ENCODE measurements at places on chromosomes 11 and 22. TPM values are rescaled to one million over a fixed set of nuclear protein-coding genes. Genes with fewer than 3 reads are reported as not detected.

The LRRC51 gene
- total RNA-seq = 10.8 TPM

The OSM gene
- 0.79 TPM for total RNA-seq

GRCh38 chr11:57624864-57625263 is 24.8 kb downstream of the YPEL4 start:
- no peak for DNase-seq

- DNase-seq = peak; percentile 75
Observed at GRCh38 chr22:45218976-45219375, 21.7 kb downstream of the KIAA0930 start.

- no peak for DNase-seq
Observed at GRCh38 chr11:26708736-26709456, 13.0 kb downstream of the SLC5A12 start.

DNA sequence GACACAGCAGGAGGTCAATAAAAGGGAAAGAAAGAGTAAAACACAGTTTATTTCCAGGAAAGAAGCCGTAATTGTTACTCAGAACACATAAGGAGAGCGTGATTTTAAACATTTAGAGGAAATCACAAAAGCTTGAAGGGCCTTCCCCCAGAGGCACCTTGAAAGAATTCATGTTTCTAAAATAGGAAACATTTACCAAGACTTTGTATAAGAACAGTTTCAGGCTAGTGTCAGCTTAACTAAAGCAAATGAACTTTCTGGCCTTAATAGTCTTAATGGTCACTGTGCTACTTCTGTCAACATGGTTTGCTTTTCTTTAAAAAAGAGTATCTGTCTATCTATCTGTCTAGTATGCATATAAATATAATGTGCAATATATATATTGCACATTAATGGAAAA is 208.8 kb downstream of the CNTN5 start:
- DNase-seq = no peak

The SYCE3 gene
- not detected for total RNA-seq

GRCh38 chr11:128291007-128291406 is 296.4 kb downstream of the ETS1 start:
- DNase-seq = peak; percentile 18

The RAB3IL1 gene
- not detected for total RNA-seq

DNA sequence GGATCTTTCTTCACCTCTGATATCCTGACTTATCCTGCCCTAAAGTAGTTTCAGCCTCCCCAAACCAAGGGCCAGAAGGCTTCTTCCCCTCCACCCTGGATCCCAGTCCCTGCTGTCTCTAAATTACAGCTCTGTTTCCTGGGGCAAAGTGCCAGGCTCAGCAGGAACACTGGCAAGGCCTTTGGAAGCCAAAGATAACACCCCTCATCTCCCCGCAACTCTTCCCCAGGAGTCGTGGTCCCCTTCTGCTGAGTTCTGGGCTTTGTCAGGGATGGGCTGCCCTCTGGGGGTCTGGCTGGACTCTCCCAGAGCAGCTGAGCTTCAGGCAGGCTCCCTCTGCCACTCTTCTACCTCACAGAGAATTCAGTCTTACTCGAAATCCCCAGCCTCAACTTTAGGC is 53.8 kb upstream of the AMPD3 start:
- no peak for DNase-seq

The OR2AT4 gene
- not detected for total RNA-seq

DNA sequence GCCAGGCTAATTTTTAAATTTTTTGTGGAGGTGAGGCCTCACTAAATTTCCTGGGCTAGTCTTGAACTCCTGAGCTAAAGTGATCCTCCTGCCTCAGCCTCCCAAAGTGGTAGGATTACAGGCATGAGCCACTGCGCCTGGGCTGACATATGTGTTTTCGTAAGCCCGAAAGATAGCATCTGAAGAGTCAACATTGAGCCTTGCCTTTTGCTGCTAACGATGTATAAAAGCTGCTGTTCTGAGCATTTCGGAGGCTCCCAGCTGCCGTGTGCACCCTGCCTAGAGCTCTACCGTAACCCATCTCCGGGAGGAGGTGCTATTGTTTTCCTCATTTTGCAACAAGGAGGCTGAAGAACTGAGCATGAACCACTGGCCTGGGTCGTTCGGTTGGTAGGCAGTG is 18.1 kb upstream of the PPP6R3 start:
- no peak for DNase-seq

The DBX1 gene
- not detected for total RNA-seq

The PARVB gene
- 0.42 TPM for total RNA-seq

DNA sequence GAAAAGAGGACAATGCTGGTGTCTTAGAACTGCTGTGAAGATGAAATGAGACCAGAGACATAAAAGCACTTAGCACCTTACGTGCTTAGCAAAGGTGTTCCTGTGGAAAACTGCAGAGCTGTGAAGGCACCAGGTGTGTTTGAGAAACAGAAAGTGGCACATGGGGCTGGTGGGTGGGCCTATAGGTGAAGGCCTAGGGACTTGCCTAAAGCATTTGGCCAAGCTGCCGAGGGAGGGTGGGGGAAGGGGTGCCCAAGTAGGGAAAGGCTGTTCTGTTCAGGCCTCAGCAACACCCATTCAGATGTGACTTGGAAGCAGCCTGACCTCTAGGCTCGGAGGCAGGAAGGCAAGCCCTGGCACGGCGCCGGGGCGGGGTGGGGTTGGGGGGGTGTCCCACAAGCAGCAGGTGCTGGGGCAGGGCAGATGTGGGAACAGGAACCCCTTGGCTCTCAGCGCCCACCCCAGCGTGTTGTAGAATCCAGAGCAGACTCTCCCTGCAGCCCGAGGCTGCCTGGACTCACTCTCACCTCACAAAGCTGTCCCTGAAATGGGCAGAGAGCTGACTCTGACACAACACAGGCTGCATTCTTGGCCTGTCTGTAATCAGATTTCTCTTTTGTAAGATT is 366.7 kb upstream of the NARS2 start:
- DNase-seq = no peak

DNA sequence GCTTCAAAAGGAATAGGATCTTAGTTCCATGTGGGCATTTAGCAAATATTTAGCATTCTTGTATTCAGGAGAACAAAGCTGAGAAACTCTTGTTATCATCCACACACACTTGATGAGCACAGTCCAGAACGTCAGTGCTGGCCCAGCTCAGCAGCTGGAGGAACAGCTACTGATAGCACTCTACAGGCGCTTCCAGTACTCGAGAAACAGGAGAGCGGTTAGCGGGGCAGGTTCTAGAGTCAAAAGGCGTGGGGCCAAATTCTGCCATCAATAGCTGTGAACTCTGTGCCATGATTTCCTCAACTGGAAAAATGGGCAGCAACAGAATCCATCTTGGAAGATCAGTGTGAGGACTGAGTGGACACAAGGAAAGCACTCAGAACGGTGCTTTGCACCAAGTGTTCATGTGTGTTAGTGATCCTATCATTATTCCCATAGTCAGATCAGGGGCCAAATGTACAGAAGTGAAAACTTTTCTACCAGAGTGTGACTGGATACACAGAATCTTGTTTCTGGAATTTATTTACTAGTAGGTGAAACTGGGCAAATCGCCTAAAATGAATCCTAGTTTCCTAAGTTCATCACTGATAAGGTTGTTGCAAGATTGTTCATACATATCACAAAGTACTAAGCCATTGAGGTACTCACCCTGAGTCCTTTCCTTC is 3.2 kb downstream of the JOSD1 start:
- no peak for DNase-seq

The H19 gene
- not detected for total RNA-seq

DNA sequence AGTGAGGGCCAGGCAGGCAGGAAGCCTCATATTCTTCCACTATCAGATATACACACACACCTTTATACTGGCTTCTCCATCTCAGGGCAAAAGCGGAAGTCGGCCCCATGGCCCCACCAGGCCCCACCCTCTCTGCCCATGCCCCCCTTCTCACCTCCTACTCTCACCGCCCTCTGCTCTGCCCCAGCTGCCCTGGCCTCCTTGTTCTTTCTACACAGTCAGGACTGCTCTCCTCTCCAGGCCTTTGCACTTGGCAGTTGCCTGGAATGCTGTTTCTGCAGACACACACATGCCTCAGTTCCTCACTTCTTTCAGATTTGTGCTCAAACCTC is 25.3 kb downstream of the OTOG start:
- DNase-seq = peak; percentile 6

Data from OCI-LY7 (cell line).